ENCODE measurements at places on chromosomes 2 and 18.

GRCh38 chr2:241558532-241559322, at the start of gene BOK:
BOK (plus strand) TSS chr2:241558745; CDS start chr2:241559484, 739 bp downstream.
- DNase-seq: peak; percentile 75

GRCh38 chr2:230678451-230678850, 34.2 kb upstream of the CAB39 start:
- no peak for DNase-seq

GRCh38 chr2:238613610-238614009, 186.9 kb downstream of the ASB1 start:
- no peak for DNase-seq

DNA sequence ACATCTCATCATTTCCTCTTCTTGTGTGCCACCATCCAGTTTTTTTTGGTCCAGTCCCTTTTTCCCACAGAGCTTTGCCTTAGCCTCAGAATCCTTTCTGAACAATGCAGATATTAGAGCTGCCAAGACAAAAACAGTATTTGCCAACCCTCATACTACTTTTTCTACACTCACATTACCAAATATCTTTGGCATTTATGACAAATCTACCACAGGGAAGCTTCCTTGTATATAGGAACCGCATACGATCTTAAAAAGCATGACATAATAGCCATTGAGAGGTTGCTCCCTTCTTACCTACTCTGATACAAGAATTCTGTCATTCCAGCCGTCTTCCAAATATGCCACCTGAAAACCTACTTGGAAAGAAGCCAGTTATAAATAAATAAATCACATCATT, 9.4 kb downstream of the ZNF24 start:
- DNase-seq: no peak

DNA sequence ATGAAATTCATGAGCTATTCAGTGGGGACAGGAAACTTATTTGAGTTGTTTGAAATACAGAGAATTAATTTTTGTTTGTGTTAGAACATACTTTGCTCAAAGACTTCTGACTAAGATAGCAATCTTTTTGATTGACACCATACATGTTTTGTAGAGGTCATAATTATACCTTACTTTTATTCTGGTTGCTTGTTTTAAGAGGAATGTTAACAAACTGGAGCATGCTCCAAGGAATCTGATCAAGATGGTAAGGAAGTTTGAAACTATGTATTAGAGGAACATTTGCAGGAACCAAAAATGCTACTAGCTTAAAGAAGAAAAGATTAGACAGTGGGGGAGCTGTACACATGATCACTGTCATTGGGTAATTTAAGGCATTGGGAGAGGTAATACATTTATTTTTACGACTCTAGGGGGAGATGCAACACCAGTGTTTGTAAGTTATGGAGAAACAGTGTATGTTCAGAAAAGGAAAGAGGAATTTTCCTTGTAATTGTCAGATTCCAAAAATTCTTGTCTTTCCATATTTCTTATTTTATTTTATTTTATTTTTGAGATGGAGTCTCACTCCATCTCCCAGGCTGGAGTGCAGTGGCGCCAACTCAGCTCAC, 8.0 kb downstream of the AGFG1 start:
- no peak for DNase-seq

Measured in Right ventricle myocardium superior (tissue), 1 donor.